ENCODE measurements at places on chromosomes 7 and 10.

GRCh38 chr10:130924138-130924819 is 387.2 kb downstream of the TCERG1L start:
- no peak for DNase-seq

- no peak for DNase-seq
Observed at GRCh38 chr10:18406136-18406535, 245.3 kb downstream of the NSUN6 start.

DNA sequence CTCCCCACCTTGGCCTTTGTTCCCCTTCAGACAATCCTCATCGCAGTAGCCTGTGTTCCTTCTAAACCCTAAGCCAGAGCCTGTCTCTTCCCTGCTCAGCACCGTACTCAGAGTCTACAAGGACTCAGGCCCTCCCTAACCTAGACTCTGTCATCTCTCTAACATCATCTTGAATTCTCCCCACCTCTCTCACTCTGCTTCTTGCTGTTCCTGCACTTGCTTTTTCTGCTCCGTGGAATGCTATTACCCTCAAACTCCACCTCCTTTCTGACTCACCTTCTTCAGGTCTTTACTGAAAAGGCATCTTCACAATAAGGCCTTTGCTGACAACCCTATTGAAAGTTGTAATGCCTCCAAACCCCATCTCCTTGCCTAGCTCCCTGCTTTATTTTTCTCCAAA is 141.0 kb downstream of the DKK1 start:
- no peak for DNase-seq

DNA sequence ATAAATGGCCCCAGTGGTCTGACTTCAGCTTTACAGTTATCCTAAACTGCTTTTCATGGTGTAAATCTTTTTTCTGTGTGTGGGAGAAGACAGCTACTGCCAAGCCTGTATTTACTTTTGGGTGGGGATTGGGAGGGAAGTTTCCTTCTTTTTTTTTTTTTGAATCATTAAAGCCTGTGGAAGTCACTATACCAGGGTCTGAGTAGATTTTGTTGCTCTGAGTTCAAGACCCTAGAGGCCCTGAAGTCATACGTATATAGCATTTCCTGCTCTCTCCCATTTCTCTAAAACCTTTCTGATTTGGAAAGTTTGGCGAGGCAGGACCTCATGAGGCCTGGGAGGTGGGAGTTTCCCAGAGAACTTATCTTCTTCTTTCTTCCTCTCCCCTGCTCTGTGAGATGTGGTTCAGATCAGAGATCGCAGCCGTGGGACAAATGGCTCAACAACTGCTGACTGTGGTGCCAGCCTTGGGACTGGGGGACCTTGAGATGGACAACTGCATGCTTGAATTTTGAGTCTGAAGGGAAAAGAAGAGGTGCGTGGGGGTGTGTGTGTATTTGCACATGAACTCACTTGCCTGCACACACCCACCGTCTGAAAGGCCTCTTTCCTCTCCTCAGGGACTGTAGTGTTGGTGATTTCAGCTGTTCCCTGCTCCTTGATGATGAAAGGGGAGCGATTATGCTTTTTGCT is 18.1 kb downstream of the LRMDA start:
- DNase-seq = no peak

DNA sequence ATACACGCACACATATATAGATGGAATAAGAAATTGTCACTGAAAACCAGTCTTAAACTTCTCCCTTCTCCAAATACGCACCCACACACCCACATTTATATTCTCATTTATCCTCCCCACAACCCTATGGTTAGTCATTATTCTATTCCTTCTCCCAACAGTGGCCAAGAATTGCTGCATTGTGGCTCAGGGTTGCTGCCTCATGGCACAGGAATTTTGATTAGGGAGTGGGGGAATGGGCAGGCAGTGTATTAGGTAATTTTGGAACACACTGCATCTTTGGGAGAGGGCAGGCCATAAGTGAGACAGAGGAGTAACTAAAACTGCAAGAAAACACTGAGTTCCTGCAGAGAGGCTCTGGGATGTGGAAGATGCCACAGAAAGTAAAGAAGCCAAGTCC is 35.7 kb downstream of the NAPEPLD start:
- no peak for DNase-seq

Measured in sciatic nerve (tissue), 2 donors.